ENCODE measurements at places on chromosomes 7 and 10. TPM values are rescaled to one million over a fixed set of nuclear protein-coding genes. Genes with fewer than 3 reads are reported as not detected.

The UNC5B gene
- total RNA-seq, result 0.05 TPM

GRCh38 chr10:12638103-12638502 lies 288.8 kb downstream of the CAMK1D start:
- DNase-seq, result peak; percentile 68
- peaks cover 47% of the 10 kb centered on the region for H3K4me1 ChIP-seq
- no peak overlapping the region for H3K4me3 ChIP-seq

- H3K4me1 ChIP-seq, result no peaks in the 10 kb centered on the region
- H3K36me3 ChIP-seq, result no peaks in the 10 kb centered on the region
- no peak overlapping the region for H3K27ac ChIP-seq
- peaks cover 5% of the 10 kb centered on the region for H3K27me3 ChIP-seq
- no peak overlapping the region for H3K4me3 ChIP-seq
- DNase-seq, result no peak
Measured at GRCh38 chr10:113319479-113319878, 233.4 kb upstream of the HABP2 start.

The INA gene
- total RNA-seq, result 0.10 TPM

GRCh38 chr10:116974456-116975005 lies 30.5 kb downstream of the SHTN1 start:
- H3K27ac ChIP-seq, result no peak overlapping the region
- H3K4me1 ChIP-seq, result no peaks in the 10 kb centered on the region
- H3K36me3 ChIP-seq, result no peaks in the 10 kb centered on the region
- no peak for DNase-seq
- H3K4me3 ChIP-seq, result no peak overlapping the region

The VWC2 gene
- total RNA-seq, result not detected

The NUTM2E gene
- not detected for total RNA-seq

The SEMA4G gene
- 0.59 TPM for total RNA-seq

The CAV2 gene
- not detected for total RNA-seq

DNA sequence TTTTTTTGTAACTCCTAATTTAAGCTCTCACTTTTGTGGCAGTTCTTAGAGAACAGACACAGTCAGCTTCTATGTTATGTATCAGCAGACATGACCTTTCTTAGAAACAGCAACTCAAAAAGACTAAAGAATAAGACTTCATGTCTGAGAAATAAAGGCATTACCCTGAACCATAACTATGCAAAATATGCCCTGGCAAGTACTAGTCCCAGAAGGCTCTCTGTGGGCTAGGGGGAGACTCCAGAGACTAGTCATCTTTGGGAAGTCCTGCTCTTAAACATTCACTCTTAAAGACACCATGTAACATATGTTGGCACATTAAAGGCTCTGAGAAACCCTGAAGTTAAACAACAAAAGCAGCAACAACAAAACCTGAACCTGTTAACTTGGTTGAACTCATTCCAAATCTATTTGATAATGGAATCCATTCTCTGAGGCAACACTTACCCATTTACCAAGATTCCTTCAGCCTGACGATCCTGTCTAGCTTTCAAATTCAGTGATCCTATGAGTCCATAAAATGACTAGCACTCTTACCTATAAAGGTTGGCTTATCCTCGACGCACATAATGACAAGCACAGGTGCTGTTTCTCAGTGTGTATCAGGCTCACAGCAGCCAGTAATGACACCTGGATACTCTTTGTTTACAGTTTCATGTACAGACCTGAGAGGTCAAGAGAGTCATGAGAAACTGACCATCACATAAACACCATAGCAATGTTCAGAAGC lies 62.3 kb downstream of the OSBPL3 start:
- peaks cover 94% of the 10 kb centered on the region for H3K4me1 ChIP-seq
- H3K27ac ChIP-seq, result peak overlapping the region; percentile 37
- H3K4me3 ChIP-seq, result no peak overlapping the region
- peaks cover 3% of the 10 kb centered on the region for H3K36me3 ChIP-seq
- H3K27me3 ChIP-seq, result no peaks in the 10 kb centered on the region
- DNase-seq, result no peak

The SFRP5 gene
- total RNA-seq, result not detected

The CDK5 gene
- 10.1 TPM for total RNA-seq

- no peaks in the 10 kb centered on the region for H3K4me1 ChIP-seq
- DNase-seq, result no peak
- peaks cover 7% of the 10 kb centered on the region for H3K27me3 ChIP-seq
- H3K27ac ChIP-seq, result no peak overlapping the region
- H3K36me3 ChIP-seq, result no peaks in the 10 kb centered on the region
Measured at GRCh38 chr7:90706072-90706716, 110.1 kb downstream of the CDK14 start.

The WNT2 gene
- not detected for total RNA-seq

GRCh38 chr7:98509836-98510235 lies 107.2 kb upstream of the NPTX2 start:
- H3K36me3 ChIP-seq, result no peaks in the 10 kb centered on the region
- no peak overlapping the region for H3K4me3 ChIP-seq
- DNase-seq, result no peak
- H3K4me1 ChIP-seq, result no peaks in the 10 kb centered on the region

The NAPEPLD gene
- 6.3 TPM for total RNA-seq

DNA sequence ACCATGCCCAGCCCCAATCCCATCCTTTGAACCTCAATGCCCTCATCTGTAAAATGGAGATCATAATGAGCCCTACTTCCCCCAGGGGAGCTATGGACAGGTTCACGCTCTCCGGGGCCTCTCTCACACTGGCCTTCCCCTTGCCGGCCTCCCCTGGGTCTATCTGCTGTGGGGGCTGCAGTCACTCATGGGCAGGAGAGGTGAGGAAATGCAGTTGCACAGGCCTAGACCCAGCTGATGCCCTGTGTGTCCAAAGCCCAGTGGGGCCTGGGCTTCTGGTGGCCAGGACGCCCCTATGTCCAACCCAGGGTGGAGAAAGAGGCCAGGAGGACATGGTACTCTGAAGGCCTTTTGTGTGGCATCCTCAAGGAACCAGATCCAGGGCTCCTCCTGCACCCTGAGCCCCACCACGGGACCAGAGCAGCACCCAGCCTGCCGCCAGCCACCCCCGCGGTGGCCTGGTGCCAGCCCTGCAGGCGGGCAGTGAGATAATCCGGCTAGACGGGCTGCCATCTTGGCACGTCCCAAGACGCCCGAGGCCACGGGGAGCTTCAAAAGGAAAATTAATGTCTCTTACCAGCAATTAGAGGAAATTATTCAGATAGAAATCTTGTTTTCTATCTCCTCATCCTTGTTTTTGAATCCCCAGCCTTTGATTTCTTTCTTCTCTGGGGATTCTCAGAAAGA lies 39.0 kb downstream of the MYL10 start:
- no peak for DNase-seq
- no peaks in the 10 kb centered on the region for H3K36me3 ChIP-seq
- H3K27me3 ChIP-seq, result no peaks in the 10 kb centered on the region
- H3K4me3 ChIP-seq, result no peak overlapping the region

The LDB1 gene
- 46.5 TPM for total RNA-seq

DNA sequence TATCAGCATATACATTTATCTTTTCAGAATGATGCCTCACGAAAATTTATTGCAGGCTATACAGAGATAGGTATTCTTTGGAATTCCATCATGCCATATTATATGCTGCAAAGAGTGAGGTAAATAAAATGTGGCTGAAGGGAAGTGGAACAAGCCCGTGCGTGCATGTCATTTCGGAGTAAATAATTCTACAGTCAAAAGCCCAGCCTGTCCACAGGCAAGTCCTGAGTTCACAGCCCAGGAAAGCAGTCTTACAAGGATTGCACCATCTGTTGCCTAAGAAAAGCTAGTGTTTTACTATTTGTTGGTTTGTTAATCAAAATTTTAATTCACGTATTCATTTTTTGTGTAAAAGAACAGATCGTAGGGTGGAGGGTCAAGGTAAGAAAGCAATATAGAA lies 292.4 kb upstream of the AKR1E2 start:
- H3K4me3 ChIP-seq, result no peak overlapping the region
- DNase-seq, result no peak
- no peaks in the 10 kb centered on the region for H3K4me1 ChIP-seq

The DPYSL4 gene
- total RNA-seq, result 10.8 TPM

DNA sequence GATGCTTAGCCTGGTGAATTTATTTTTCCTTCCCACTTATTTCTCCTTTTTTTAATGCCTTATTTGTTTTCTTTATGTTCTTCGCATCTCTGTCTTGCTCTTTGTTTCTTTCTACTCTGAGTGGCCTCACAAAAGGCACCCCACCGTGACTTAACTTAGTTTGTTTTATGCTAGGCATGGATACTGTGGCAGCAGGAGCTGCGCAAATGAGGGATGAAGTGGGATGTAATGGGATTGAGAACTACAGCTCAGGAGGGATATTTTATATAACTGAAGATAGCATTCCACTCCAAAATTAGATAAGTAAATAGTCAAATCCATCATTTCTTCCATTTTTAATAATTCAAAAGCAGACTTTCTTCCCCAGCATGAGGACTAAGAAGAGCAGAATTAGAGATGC lies 1.7 kb upstream of the CACNA2D1 start:
- no peak for DNase-seq
- peaks cover 37% of the 10 kb centered on the region for H3K27me3 ChIP-seq
- H3K27ac ChIP-seq, result no peak overlapping the region
- no peaks in the 10 kb centered on the region for H3K36me3 ChIP-seq
- H3K4me3 ChIP-seq, result no peak overlapping the region
- H3K4me1 ChIP-seq, result peaks cover 5% of the 10 kb centered on the region

GRCh38 chr7:26091933-26092332 lies 60.1 kb upstream of the NFE2L3 start:
- no peak overlapping the region for H3K4me3 ChIP-seq
- H3K27me3 ChIP-seq, result no peaks in the 10 kb centered on the region

DNA sequence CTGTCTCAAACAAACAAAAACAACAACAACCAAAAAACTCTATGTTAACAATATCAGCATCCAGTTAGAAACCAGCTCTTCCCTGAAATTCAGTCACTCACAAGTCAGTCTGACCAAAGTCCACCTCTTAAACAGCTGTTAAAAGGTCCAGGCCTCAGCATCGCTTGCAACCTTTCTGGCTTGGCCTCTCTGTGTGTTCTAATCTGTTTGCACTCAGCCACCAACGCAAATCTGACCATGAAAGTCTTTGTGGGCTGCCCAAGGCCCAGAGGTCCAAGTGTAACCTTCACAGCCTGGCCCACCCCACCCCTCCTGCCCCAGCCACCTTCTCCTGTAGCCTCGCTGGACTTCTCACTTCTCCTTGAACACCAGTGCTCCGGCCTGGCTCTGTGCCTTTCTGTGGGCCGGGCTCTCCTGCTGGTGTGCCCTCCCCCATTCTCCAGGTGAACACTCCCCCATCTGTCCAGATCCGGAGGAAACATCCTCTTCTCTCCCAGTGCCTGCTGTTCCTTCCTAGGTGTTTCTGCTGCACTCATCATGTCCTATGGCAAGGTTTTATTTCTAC lies 72.2 kb upstream of the EFCAB10 start:
- DNase-seq, result no peak
- H3K4me3 ChIP-seq, result no peak overlapping the region
- no peak overlapping the region for H3K27ac ChIP-seq
- no peaks in the 10 kb centered on the region for H3K27me3 ChIP-seq
- H3K4me1 ChIP-seq, result peaks cover 9% of the 10 kb centered on the region

GRCh38 chr7:84546403-84546802 lies 351.8 kb upstream of the SEMA3A start:
- no peaks in the 10 kb centered on the region for H3K27me3 ChIP-seq
- no peaks in the 10 kb centered on the region for H3K4me1 ChIP-seq
- DNase-seq, result no peak
- H3K27ac ChIP-seq, result no peak overlapping the region
- H3K4me3 ChIP-seq, result no peak overlapping the region

The PRLHR gene
- total RNA-seq, result not detected

- peaks cover 73% of the 10 kb centered on the region for H3K4me1 ChIP-seq
- H3K36me3 ChIP-seq, result peaks cover 47% of the 10 kb centered on the region
- no peak overlapping the region for H3K4me3 ChIP-seq
- no peak overlapping the region for H3K27ac ChIP-seq
Measured at GRCh38 chr10:59901470-59901869, 4.9 kb downstream of the CCDC6 start.

DNA sequence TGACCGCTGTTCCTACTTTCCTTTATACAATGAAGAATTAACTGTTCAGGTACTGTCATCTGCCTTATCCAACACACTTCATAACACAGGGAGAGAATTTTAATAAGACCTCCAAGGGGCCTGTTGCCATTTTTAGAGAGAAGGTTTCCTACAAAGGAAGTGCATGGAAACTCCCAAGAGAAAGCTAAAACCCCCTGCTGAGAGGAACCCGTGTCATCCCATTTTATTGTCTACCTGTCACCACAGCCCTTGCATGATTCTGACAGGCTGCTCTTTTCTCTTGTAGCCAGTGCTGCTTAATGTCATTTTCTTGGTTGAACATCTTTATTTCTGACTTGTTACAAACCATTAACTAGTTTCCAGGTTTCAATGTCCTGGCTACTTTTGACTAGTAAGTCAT lies 98.4 kb downstream of the SNX10 start:
- no peak for DNase-seq
- no peak overlapping the region for H3K4me3 ChIP-seq
- H3K27ac ChIP-seq, result no peak overlapping the region
- peaks cover 35% of the 10 kb centered on the region for H3K27me3 ChIP-seq
- H3K4me1 ChIP-seq, result no peaks in the 10 kb centered on the region

GRCh38 chr10:128022261-128023196 lies 103.7 kb downstream of the MKI67 start:
- no peak overlapping the region for H3K27ac ChIP-seq
- H3K4me3 ChIP-seq, result no peak overlapping the region
- no peaks in the 10 kb centered on the region for H3K36me3 ChIP-seq
- H3K4me1 ChIP-seq, result peaks cover 14% of the 10 kb centered on the region

DNA sequence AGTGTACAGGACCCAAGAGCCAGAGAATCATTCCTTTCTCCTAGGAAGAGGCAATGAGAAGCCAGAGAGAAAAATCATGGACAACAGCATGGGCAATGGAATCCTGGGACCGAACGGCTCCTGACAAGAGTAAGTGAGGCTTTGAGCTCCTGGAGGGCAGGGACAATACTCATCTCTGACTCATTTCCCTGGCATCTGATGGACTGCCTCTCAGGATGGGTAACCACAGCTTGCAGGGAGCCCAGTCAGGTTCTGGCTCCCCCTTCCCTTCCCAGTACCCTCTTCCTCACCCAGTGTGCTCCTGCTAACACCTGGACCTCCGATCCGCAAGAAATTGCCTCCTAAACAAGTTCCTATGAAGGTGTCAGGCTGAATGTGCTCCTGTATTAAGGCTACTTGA lies 51.2 kb upstream of the SORCS3 start:
- peaks cover 4% of the 10 kb centered on the region for H3K27me3 ChIP-seq
- no peaks in the 10 kb centered on the region for H3K36me3 ChIP-seq
- no peak for DNase-seq
- no peak overlapping the region for H3K27ac ChIP-seq
- H3K4me3 ChIP-seq, result no peak overlapping the region
- H3K4me1 ChIP-seq, result peaks cover 19% of the 10 kb centered on the region

- H3K36me3 ChIP-seq, result peaks cover 47% of the 10 kb centered on the region
- H3K27me3 ChIP-seq, result no peaks in the 10 kb centered on the region
Measured at GRCh38 chr10:14518149-14518548, 187.4 kb upstream of the FRMD4A start.

- no peaks in the 10 kb centered on the region for H3K4me1 ChIP-seq
- no peaks in the 10 kb centered on the region for H3K36me3 ChIP-seq
- no peak overlapping the region for H3K27ac ChIP-seq
- no peak for DNase-seq
- H3K27me3 ChIP-seq, result no peaks in the 10 kb centered on the region
Measured at GRCh38 chr7:11716185-11716584, 115.8 kb downstream of the THSD7A start.
